ENCODE measurements at places on chromosomes 5 and 9.

- no peak for DNase-seq
Observed at GRCh38 chr9:99253772-99254431, 31.8 kb downstream of the SEC61B start.

DNA sequence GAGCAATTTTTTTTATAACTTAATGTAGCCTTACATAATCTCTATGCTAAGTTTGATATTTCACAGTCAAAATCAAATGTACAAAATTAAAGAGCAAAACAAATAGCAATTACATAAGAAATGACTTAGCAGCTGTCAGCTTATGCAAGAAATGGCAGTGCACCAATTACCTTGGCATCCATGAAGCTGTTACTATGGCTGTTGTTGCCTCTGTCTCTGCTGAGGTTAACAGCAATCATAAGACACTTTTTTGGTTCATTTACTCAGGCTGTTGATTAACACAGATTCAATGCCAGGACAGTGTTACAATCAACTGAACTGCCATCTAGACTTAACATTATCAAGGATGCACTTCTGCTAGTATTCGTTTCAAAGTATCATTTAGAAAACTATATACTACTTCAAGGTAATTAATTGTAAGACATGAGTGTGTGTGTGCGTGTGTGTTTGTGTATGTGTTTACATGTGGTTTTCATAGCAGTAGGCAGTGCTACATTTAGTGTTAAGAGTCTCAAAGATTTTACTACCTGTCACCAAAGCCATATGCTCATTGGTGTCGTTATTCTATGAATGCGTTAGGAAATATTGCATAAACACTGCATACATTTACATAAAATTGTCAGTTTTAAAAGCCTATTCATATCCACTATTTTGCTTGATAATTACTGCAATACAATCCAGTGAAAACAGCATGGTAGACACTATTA is 1084.2 kb upstream of the COX7C start:
- DNase-seq = no peak

- DNase-seq = no peak
Observed at GRCh38 chr5:53045263-53045662, 56.1 kb downstream of the ITGA2 start.

GRCh38 chr5:6473284-6473683 is 24.6 kb downstream of the UBE2QL1 start:
- DNase-seq = no peak

- no peak for DNase-seq
Observed at GRCh38 chr9:129989362-129989708, 53.7 kb downstream of the FNBP1 start.

- DNase-seq = no peak
Observed at GRCh38 chr5:124614836-124615385, 131.5 kb downstream of the ZNF608 start.

DNA sequence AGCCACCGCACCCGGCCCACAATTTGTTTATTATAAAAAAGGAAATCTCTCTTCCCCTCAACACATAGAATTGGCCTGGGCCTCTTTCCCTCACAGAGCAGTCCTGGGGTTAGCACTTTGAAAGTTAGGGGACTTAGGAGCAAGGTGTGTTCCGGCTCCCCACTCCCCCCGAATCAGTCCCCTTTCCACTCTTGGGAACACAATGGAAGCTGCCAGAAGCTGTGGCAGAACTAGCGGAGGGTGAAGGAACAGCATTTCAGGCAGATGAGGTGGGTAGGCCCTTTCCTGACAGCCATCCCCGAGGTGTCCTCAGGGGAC is 16.4 kb upstream of the C5orf47 start:
- DNase-seq = no peak

DNA sequence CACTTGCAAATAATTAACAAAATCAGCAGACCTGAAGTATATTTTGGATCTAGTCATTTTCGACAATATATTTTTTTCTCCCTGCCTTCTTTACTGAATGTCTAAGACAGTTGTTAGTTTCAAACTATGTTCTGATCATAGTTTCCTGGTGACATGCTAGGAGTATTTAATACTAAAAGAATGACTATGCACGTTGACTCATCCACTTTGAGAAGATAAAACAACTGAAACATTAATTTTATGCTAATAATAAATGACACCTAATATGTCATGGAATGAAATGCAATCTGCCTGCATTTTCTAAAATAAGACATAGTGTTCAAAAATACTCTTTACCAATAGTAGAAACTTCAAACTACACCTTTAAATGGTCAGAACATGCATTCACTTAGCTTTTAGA is 2123.7 kb upstream of the C9orf72 start:
- no peak for DNase-seq

GRCh38 chr5:9409413-9409960 is 136.4 kb downstream of the SEMA5A start:
- DNase-seq = no peak

DNA sequence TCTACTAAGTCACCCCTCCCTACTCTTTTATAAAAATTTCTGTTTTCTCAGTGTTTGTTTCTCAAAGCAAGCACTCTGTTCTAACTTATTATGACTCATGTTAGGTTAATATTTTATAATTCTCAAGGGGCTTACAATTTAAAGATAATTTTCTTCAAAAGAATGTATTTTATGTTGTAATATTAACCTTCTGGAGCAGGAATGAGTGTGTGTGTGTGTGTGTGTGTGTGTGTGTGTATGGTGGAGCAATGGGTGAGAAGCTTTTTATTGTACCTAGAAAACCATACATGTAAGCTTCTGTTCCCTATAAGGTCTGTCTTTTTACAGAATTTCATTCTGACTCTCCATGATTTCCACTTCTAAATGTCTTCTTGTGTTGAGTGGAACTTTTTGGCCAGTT is 63.0 kb downstream of the PBX3 start:
- DNase-seq = no peak

GRCh38 chr9:14888875-14889274 is 21.4 kb downstream of the FREM1 start:
- no peak for DNase-seq

GRCh38 chr5:14097998-14098471 is 45.1 kb upstream of the TRIO start:
- DNase-seq = no peak

DNA sequence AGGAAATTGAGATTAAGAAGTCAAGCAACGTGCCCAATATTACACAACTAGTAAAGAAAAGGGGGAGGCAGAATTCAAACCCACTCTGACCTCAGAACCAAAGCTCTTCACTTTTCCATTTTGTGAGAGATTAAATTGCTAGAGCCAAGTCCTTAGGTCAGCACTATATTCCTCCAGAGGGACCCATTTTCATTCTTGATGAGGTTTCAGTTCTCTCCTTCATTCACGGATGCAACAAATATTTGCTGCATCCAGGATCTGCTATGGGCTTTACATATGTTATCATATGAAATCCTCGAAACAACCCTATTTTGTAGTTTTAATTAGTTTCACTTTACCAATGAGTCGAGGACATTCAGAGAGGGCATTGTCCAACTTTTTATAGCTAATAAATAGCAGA is 239.2 kb downstream of the EFNA5 start:
- no peak for DNase-seq

All from iPS-NIHi11 (cell line).